Myocyte (in vitro differentiated cells): ENCODE measurements at places on chromosomes 4 and X. TPM values are rescaled to one million over a fixed set of nuclear protein-coding genes. Genes with fewer than 3 reads are reported as not detected.

DNA sequence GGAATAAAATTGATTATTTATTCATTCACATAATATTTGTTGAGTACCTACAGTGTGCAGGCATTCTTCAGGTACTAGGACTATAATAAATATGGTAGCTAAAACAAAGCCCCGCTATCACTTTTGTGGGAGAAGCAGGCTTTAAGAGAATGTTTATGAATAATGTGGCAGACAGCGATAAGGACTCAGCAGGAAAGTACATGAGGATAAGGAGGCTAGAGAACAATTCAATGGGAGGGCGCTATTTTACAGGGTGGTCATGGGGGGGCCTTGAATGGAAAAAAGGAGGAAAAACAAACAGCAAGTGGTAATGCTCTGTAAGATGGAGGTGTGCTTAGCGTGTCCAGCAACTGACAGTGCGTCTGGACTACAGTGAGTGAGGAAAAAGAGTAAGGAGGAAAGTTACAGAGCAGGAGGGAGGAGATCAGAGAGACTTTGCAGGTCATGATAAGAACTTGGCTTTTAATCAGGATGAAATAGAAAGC is 264.2 kb upstream of the ETNPPL start:
- no peak for DNase-seq

- peak; percentile 25 for DNase-seq
These were observed 23.9 kb downstream of the ACSL4 start for GRCh38 chrX:109709129-109709631.

The ITIH6 gene
- not detected in 2 replicates for total RNA-seq

The APLN gene
- total RNA-seq = 0.43 and 0.94 TPM in 2 replicates

GRCh38 chr4:40934676-40935075 is 184.9 kb downstream of the NSUN7 start:
- no peak for DNase-seq

The BRS3 gene
- not detected in 2 replicates for total RNA-seq

GRCh38 chr4:3287271-3287971 is 5.4 kb upstream of the RGS12 start:
- no peak for DNase-seq

DNA sequence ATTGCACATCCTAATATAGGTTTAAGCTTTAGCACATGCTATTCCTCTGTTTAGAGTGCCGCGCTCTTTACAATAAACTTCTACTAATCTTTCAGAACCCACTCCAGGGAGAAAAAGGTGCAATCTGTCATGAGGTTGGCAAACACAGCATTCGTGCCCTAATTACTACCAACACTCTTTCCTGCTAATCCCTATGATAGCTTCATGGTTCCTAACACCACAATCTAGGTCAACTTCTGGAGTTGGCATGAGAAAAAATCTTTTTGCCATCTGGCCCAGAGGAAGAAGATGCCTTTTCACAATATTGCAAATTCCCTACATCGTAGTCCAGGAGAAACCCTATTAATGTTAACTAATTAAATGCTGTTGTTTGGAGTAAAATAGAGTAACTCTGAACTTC is 39.6 kb downstream of the TMA16 start:
- no peak for DNase-seq

DNA sequence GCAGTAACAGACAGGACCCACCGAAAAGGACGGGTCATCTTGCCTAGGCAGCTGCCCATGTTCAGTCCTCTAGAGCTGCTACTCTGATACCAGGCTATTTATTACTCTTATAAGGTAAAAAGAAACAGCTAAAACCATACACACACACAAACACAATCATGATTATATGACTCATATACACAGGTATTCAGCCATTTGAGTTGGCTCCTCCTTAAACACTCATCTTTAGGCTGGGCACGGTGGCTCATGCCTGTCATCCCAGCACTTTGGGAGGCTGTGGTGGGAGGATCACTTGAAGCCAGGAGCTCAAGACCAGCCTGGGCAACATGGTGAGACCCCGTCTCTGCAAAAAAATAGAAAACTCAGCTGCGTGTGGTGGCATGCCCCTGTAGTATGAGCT is 76.6 kb downstream of the F11 start:
- DNase-seq = no peak

The FAM184B gene
- not detected in 2 replicates for total RNA-seq

The ARHGAP6 gene
- total RNA-seq = 16.8 and 18.1 TPM in 2 replicates

DNA sequence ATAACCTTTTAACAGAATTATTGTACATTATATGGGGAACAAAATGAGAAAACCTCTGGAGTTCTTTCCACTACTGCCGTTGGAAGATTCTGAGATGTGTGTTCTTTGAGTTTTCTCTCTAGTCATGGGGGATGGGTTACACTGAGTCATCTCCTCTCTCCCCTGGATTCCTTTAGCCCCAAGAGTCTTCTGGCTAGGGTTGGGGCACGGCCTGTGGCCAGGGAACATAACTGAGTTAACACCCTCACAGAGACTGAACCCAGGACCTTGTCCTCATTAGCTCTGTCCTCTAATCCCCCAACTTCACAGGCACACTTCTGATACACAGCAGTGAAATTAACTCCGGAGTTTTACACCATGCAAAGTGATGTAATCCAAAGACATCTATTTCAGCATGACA is 142.3 kb upstream of the F9 start:
- DNase-seq = peak; percentile 41

DNA sequence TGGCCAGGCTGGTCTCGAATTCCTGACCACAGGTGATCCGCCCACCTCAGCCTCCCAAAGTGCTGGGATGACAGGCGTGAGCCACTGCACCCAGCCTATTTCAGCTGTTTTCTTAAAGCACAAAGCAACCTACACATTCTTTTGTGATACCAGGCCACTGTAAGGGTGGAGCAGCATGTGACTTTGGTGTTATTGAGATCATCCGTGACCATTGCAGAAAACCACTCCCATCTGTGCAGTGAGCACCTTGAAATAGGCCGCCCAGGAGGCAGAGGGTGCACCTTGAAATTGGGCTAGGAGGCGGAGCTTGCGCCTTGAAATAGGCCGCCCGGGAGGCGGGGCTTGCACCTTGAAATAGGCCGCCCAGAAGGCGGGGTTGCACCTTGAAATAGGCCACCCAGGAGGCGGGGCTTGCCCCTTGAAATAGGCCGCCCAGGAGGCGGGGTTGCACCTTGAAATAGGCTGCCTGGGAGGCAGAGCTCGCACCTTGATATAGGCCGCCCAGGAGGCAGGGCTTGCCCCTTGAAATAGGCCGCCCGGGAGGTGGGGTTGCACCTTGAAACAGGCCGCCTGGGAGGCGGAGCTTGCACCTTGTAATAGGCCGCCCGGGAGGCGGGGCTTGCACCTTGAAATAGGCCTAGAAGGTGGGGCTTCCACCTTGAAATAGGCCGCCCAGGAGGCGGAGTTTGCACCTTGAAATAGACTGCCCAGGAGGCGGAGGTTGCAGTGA is 9.0 kb upstream of the SLC25A6 start:
- DNase-seq = no peak

DNA sequence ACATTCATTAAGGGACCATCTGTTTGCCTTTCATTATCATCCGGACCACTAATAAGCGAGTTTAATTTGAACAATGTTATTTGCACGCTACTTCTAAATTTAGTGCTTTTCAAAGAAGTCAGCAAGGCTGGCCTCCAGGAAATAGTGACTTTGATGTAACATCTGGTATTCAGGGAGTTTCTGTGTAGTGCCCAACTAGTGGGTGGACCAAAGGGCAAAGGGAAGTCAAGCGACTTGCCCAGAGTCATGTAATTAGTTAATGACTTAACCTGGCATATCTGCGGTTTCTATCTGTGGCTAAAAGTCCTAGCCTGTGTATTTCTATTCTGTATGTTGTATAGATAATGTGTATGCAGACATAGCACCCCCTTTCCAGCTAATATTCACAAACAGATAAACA is 56.3 kb upstream of the LCORL start:
- no peak for DNase-seq

- no peak for DNase-seq
These were observed 225.1 kb upstream of the GPC4 start for GRCh38 chrX:133640161-133641015.

DNA sequence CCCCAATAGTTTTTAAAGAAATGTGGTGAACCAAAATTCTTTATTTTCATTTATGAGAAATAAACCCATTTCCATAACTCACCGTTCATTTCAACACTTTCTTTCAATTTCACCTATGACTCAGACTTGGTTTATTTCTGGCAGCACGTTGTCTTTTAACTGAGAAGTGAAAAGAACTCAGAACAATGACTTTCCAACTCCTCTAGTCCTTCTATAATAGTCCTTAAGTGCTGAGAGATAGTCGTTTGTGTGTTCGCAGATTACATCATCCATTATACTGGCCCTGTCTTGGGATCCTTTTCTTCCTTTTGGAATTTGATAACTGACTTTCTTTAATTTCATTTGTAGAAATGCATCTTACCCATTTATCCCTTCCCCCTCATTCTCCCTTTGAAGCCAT is 113.6 kb downstream of the GLUD2 start:
- no peak for DNase-seq

- DNase-seq = no peak
These were observed 144.5 kb downstream of the APBB2 start for GRCh38 chr4:41069838-41070237.

DNA sequence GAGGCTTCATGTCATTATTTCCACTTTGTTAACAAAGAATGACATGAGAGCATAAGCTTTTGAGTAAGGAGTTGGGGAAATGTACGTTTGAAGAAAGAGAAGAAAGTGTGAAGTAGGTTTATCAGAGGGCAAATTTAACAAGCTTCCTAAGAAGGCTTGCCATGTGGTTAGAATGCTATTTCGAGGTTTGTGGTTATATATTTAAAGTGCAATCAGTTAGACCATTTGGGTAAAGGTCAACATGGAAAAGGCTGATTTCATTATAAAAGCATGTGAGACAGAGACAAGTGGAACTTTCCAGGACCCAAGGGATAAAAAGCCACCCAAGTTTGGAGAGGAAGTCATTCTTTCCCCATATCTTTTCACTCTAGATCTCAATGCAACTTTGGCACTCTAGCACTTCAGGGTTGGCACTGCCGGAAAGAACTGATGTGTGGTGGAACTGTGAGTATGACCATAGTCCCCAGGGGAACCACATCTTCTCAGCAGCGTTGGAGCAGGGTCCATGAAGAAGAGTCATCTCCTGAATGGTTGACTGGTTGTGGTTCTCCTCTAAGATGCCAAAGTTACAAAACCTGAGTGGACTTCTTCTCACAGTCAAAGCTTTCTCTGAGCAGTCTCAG is 529.9 kb downstream of the MID1IP1 start:
- DNase-seq = peak; percentile 30

DNA sequence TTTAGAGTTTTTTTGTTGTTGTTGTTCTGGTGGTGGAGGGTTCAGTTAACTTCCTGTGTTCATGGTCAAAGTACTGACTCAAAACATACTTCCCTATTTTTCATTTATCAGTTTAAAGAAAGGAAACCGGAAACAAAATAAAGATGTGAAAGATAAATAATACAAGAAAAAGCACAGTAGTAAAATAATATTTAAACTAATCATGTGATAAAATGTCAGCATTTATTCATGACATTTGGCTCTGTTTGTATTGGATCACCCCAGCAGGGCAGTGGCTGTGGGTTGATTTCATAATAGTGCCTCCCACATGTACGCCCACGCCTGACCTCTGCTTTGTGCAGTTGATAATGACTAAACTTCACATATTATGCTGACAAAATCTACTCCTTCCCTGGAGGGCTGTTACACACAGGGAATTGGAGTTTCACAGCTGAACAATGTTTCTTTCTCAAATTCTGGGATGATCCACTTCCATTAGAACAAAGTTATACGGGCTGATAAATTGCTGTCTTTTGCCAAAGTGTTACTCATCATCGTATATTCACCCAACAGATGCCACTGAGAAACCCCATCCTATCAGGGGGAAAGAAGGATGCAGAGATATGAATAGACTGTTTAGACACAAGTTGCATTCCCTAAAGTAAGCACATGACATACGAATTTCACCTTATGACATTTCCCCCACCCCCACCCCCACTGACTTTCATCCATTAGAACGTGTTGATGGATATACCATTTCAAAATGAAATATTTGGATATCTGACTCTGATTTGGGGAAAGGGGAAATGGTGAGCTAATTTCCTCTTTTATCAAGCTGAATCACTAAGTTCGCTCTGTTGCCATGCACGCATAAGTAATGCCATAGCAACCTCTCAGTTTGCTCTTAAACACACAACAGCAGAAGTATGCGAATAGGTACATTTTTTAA is 48.3 kb downstream of the AMELX start:
- peak; percentile 62 for DNase-seq

The WFS1 gene
- 21.7 and 28.7 TPM in 2 replicates for total RNA-seq

DNA sequence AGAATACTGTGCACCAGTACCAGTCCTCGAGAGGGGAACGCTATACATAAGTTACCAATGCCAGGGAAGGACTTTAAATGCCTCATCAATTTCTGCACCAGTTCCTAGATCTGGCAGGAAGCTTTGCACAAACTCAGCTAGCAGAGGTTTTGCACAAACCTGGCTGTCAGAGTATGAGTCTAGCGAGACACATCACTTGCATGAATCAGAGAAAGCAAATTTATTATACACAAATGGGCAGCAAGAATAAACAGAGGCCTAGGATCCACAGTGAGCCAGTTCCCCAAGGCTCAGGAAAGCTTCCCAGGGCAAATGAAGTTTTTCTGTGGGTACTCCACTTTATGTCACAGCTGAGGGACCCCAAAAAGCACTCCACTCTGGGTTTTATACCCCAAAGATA is 523.5 kb downstream of the CFAP47 start:
- no peak for DNase-seq

DNA sequence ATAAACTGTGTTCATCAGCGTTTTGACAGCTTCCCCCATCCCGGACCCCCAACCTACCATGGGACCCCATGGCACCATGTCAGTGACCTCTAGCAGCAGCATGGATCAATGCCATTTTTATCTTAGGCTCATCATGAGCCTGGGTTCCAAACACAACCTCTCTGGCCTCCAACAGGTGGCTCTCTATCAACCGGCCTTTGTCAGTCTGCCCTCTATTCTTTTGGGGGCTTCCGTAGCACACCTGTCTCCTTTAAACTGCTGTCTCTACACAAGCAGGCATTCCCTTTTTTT is 721 bp upstream of the TMEM150C start:
- no peak for DNase-seq

The TASL gene
- not detected in 2 replicates for total RNA-seq

The TMSB15C gene
- 3.2 and 3.4 TPM in 2 replicates for total RNA-seq

The PPARGC1A gene
- 4.8 and 8.2 TPM in 2 replicates for total RNA-seq
